ENCODE measurements at places on chromosomes 7 and 10. TPM values are rescaled to one million over a fixed set of nuclear protein-coding genes. Genes with fewer than 3 reads are reported as not detected.

DNA sequence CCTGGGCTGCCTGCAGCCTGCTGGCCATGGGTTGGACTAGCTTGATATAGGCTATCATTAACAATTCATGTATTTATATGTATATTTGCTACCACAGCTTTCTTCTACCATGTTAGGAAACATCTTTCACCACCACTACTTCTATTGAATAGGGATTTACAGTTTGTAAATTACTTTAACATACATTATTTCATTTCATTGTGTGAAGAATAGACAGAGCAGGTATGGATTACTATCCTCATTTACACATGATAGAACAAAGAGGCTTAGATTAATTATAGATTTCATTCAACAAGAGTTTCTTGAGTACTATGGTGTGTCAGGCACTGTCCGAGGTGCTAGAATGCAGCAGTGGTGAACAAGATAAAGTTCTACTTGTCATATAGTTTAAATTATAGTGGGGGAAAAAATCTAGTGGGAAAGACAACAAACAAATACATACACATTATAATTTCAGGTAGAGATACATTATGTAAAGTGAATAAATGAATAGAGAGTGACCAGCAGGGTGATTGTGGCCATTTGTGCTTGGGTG lies 20.6 kb downstream of the VTI1A start:
- DNase-seq = no peak

DNA sequence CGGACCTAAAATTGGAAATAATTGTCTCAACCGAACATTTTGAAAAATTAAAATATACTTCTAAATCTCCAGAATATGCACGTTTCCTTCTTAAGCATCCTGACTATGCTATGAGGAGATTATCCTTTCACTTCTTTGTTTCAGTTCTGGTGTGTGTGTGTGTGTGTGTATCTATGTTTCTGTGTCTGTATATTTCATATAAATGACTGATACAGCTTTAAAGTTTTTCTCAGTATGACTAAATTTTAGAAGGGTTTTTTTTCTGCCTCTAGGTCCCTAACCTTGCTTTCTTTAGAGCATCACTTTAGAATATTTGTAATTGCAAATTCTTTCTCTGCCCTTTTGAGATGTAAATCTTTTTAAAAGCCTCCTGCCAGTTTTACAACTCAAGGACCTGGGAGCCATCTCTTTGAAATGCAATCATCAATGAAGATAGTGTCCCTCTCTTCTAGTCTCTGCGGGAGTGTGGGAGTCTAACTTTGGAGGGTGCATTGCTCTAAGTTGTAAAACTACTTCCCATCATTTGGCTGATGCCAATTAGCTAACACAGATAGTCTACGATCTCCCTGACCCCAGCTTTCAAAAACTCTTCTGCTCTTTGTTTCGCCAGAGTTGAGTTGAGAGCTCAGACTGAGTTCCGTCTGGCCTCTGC lies 782.0 kb upstream of the ZWINT start:
- DNase-seq = no peak

DNA sequence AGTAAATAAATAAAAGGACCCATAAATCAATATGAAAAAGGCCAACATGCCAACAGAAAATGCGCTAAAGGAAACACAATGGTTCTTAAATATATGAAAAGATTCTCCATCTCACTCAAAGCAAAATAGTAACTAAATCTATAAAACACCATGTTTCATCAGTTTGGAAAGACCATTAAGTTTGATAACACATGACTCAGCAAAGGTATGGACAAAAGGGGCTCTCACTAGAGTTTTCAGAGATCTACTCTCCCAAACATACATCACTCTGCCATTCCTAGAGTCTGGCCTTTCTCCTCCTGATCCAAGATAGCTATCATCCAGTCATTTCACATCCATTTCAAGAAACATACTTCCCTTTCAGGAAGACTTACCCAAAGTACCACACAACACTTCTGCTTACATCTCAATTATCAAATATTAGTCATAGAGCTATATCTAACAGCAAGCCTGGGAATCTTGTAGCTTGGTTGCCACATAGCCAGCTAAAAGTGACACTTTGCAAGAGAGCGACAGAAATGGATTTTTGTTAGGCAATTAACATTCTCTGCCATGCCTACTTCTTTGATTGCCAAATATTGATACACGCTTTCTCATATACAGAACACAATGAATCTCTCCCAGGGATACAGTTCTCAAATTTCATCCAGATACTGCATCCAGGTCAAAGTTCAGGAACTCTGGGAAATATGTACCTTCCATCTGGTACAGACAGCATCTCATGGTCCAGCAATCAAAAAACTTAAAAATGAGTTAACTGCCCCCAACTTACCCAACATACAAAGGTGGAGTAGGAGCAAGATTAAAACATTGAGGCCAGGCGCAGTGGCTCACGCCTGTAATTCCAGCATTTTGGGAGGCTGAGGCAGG lies 28.8 kb downstream of the TOMM7 start:
- DNase-seq = no peak

DNA sequence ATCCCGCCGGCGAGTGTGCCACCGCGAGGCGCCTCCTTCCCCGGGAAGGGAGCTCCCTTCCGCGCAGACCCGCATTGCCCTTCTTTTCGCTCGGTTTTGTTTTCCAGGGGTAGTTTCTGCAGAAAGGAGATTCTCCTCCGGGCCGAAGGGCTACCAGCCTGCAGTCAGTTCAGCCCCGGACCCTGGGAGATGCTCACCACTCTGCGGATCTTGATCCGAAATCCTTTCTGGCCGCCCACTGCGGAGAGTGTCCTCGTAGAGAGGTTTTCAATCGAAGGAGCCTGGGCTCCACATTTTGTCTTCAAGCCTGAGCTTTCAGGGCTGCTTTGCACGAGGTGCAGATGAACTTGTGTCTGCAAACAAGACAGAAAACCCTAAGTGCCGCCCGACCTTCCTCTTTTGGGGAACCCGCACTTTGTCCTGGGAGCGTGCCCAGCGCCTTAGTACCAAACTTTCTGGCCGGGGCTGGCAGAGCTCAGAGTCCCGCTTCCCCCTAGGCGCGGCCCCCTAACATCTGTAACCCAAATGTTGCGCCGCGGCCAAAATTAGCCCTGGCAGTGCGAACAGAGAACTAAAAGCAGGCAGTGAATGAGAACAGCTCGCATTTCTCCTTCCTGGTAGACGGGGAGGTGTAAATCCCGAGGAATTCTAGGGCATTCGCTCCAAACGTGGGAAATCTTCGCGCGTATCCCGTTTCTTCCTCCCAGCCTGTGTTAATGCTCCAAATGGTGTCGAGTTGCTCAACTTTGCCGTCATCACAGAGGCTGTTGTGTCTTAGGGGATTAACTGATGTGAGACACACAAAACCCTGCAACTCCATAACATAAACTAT lies 6.7 kb upstream of the EN2 start:
- DNase-seq = no peak

GRCh38 chr10:119917777-119918176 lies 25.2 kb downstream of the SEC23IP start:
- no peak for DNase-seq

DNA sequence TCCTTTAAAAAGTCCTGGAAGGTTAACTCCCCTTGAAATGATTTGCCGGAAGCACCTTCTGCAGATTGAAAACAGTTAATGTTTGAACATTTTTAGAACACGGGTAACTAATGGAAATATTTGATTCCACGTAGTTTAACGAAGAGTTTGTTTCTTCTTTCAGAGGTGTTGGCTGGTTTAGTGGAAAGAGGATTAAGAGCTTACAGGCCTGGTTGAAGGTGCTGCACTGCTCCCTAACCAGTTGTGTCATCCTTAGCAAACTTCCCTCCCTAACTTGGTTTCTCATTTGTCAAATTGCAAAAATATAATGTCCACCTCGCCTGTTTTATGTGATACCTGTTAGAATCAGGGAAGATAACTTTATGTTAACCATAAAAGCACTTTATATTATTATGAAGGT lies 243.0 kb upstream of the FZD8 start:
- no peak for DNase-seq

DNA sequence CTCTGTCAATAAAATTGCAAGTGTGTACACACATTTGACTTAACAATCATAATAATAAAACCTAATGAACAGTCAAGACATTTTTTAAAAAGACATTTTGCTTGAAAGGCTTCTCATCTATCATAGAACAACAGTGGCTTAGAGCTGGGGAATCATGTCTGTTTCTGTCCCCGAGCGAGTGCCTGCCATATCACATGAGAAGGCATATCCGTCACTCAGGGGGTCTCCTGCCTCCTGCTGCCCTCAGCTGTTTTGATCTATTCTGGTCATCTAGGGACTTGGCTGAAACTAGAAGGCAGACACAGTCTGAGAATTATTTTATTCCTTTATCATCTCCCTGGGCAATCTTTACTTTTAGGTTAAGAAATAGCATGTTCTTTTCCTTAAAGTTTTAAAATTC lies 278.7 kb upstream of the KLF6 start:
- no peak for DNase-seq

GRCh38 chr7:157397036-157397720 lies 60.4 kb downstream of the DNAJB6 start:
- DNase-seq = no peak

DNA sequence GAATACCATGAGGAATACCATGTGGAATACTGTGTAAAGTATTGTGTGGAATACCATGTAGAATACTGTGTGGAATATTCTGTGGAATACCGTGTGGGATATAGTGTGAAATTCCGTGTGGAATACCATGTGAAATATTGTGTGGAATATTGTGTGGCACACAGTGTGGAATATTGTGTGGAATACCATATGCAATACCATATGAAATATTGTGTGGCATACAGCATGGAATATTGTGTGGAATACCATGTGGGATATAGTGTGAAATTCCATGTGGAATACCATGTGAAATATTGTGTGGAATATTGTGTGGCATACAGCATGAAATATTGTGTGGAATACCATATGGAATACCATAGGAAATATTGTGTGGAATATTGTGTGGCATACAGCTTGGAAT lies 135.1 kb upstream of the CHST15 start:
- DNase-seq = no peak

DNA sequence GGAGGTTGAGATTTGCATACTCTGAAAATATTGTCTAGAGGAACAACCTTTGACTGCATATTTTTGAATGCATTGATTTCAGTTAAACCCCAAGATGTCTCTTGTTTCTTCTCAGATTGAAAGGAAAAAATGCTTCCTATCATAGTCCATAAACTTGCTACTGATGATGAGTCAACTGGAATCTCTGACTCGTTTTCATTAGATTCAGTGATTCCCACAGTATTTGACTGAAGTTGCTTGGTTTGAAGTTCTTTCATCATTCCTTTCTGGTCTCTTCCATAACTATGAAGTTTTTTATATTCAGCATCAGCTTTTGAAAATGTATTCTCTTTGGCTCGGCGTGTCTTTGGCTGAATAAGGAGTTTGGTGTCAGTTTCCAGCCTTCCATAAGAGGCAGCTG lies 10.7 kb downstream of the PEX1 start:
- no peak for DNase-seq

- DNase-seq = no peak
These were observed 1.8 kb downstream of the CLIP2 start for GRCh38 chr7:74290981-74291441.

DNA sequence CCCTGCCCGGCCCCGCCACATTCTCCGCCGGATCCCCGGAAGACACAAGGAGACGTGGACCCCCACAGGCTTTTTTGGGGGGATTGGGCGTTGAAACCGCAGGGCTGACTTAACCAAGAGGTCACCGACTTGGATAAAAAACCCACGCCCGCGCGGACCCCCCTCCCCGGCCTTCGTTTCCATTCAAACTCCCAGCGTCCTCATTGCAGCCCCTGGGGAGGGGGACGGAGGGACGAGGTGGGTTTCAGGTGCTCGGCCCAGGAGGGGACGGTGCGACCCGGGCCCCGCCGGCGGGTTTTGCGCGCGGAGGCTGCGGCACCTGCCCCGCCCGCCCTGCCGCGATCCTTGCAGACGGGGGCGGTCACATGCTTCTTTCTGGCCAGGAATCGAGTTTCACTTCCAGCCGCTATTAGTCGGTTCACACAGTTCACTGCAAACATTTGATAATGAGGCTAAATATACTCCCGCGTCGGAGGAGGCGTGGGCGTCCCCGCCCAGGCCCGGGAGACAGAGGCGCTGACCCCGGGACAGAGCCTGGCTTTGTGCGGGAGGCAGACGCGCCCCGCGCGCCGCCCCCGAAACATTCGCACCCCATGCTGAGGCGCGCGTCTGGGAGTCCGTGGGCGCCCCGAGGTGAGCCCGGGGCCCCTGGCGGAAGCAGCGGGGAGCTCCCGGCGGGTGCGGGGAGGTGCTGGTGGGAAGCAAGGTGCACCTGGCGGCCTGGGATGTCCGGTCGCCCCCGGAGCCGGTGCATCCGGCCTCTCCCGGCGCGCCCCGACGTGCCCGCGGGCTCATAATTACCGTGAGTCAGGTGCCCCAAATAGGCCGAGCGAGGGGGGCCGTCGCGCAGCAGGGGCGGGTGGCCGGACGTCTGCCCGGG lies 2.7 kb upstream of the PDGFA start:
- DNase-seq = no peak

DNA sequence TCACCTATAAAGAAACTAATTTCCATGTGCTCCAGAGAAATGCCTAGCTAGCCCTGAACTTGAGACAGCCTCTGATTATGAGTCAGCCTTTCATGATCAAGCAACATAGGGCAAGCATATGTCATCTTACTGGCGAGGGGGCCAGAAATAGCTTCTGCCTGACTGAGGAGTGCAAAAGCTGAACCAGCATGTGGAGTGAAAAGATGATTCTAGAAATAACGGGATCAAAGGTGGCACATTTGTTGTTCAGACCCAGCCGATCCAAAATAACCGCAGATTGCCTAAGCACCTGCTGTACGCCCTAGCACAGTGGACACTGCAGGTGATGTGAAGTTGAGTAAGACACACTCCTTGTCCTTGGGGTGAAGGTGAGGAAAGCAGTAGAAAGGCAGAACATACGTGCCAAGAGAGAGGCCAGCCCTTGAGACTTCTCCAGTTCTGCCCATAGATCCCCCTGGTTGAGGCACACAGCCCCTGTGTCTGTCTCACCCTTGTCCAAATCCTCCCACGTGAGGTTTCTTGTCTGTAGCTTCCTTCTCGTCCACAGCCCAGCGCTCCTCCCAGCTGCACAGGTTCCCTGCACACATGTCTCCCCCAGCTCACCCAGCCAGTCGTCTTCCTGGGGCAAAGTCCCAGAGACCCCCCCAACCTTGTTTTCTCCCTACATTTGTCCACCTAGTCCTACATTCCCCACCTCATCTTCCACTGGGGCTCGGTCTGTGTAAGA lies 2.8 kb upstream of the BCL7B start:
- no peak for DNase-seq

Gene IRF5
- total RNA-seq = 16.2 TPM

Gene IPMK
- total RNA-seq = 4.8 TPM

Gene EVX1
- total RNA-seq = not detected

Gene FOXI2
- total RNA-seq = 0.59 TPM

Gene FLNC
- 10.8 TPM for total RNA-seq

Gene OR2A12
- total RNA-seq = not detected

Gene COBL
- 18.1 TPM for total RNA-seq

Gene WNT8B
- not detected for total RNA-seq

Gene SPDYE11
- not detected for total RNA-seq

Gene TSC22D4
- 154 TPM for total RNA-seq

Gene PON1
- not detected for total RNA-seq
